Aortic smooth muscle cell (primary cell): ENCODE measurements at places on chromosomes 13 and 19. TPM values are rescaled to one million over a fixed set of nuclear protein-coding genes. Genes with fewer than 3 reads are reported as not detected.

Gene SAE1
- total RNA-seq = 155 and 177 TPM in 2 replicates

Gene SELENOV
- total RNA-seq = not detected in 2 replicates

Gene C19orf81
- total RNA-seq = 0.53 and 0.62 TPM in 2 replicates

Gene PRRG2
- 0.25 and 0.92 TPM in 2 replicates for total RNA-seq

Gene CNFN
- not detected in 2 replicates for total RNA-seq
